ENCODE measurements at places on chromosomes 16 and 17. TPM values are rescaled to one million over a fixed set of nuclear protein-coding genes. Genes with fewer than 3 reads are reported as not detected.

DNA sequence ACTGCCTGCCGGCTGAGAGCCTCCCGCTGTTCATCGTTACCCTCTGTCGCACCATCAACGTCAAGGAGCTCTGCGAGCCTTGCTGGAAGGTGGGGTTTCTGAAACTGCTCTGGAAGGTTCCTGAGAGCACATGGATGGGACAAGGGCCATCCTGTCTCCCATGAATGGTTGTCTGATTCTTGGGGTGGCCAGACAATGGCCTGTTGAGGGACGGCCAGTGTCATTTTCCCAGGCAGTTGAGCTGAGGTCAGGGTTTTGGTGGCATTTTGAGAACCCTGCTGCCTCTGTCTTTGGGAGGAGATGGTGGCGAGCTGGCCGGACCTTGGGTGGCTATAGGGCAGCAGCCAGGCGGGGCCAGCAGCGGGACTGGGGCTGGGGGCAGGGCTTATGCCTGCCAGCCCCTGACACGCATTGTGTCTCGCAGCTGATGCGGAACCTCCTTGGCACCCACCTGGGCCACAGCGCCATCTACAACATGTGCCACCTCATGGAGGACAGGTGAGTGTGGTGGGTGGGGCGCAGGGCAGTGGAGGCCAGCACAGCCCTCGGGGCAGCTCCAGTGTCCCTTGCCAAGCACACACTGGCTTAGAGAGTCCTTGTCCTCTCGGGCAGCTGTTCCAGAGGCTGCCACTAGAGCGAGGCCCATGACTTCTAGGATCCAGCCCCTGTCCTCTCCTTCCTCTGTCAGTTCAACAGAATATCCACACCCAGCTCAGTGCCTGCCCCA lies 9.1 kb downstream of the TSC2 start:
- H3K27me3 ChIP-seq: no peaks in the 10 kb centered on the region
- H3K4me3 ChIP-seq: no peak overlapping the region
- H3K36me3 ChIP-seq: peaks cover 83% of the 10 kb centered on the region
- H3K4me1 ChIP-seq: no peaks in the 10 kb centered on the region

MT1H gene
- not detected for total RNA-seq

ERN2 gene
- not detected for total RNA-seq

DNA sequence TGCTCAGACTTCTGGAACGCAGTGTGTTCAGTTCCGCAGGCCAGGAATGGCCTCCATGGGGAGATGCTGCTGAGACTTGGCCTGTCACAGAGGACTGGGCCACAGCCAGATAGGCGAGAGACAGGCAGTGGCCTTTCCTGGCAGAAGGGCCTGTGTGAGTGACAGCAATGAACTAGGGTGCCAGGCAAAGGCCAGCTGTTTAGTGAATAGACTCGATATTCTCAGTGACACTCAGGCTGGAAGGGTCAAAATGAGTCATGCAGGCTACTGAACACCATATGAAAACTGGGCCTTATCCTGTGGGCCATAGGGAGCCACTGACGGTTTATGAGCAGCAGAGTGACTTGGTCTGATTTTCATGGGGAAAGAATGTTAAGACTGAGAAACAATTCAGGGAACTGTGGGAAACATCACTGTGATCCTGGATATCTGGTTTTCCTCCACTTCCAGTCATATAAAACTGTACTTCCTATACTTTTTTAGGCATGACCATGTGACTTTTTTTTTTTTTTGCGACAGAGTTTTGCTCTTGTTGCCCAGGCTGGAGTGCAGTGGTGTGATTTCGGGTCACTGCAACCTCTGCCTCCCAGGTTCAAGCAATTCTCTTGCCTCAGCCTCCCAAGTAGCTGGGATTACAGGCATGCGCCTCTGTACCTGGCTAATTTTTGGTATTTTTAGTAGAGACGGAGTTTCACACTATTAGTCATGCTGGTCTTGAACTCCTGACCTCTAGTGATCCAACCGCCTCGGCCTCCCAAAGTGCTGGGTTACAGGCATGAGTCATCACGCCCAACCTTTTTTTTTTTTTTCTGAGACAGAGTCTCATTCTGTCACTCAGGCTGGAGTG lies 5.2 kb upstream of the NUBP1 start:
- H3K4me3 ChIP-seq: no peak overlapping the region
- H3K27me3 ChIP-seq: no peaks in the 10 kb centered on the region
- peak; percentile 88 for DNase-seq
- H3K4me1 ChIP-seq: peaks cover 26% of the 10 kb centered on the region

MT1M gene
- total RNA-seq: 0.61 TPM

- H3K4me1 ChIP-seq: peaks cover 50% of the 10 kb centered on the region
- peak within 1 kb of the TSS; percentile 88 for H3K4me3 ChIP-seq
- peak within 1 kb of the TSS; percentile 96 for H3K27ac ChIP-seq
- peaks cover under 1% of the 10 kb centered on the region for H3K36me3 ChIP-seq
- DNase-seq: peak; percentile 69
Observed at GRCh38 chr17:80260791-80261158, at the start of gene RNF213. Gene RNF213 (plus strand): TSS chr17:80260852. CDS start chr17:80263682, 2,830 bp downstream.

- peak; percentile 75 for DNase-seq
- no peaks in the 10 kb centered on the region for H3K4me1 ChIP-seq
- H3K36me3 ChIP-seq: no peaks in the 10 kb centered on the region
- no peak overlapping the region for H3K4me3 ChIP-seq
Observed at GRCh38 chr16:30615358-30616091, 5.3 kb upstream of the ZNF689 start.

DNA sequence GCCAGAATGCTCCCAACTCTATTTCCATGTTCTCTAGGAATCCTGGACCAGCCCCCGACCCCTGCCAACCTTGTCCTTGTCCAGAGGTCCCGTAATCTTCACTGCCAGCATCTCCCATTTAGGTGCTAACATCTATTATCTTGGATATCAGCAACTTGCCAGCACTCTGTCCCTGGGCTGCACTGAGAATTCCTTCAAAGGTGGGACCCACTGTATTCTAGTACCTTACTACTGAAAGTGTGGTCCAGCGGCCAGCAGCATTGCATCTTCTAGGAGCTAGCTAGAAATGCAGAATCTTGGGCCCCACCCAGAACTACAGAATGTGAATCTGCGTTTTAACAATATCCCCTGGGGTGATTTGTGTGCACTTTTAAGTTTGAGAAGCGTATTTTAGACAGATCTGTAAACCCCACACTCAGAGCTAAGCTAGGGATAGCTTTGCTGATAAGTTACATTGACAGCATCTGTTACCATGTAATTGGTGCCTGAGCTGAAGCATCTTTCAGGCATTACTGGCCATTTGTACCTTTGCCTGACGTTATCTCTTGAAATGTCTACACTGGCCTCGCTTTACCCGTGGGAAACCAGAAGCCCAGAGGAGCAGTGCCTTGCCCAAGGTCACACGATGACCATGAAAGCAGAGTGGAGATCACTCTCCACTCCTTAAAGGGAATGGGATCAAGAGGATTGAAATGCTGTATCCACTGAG lies 8.3 kb downstream of the ABAT start:
- no peaks in the 10 kb centered on the region for H3K27me3 ChIP-seq
- no peak for DNase-seq
- H3K4me1 ChIP-seq: peaks cover 13% of the 10 kb centered on the region
- H3K27ac ChIP-seq: no peak overlapping the region

- DNase-seq: no peak
- peaks cover 32% of the 10 kb centered on the region for H3K4me1 ChIP-seq
- no peaks in the 10 kb centered on the region for H3K36me3 ChIP-seq
- H3K4me3 ChIP-seq: no peak overlapping the region
- no peaks in the 10 kb centered on the region for H3K27me3 ChIP-seq
Observed at GRCh38 chr17:27326585-27326984, 32.7 kb downstream of the WSB1 start.

- H3K4me3 ChIP-seq: peak overlapping the region; percentile 53
- peak overlapping the region; percentile 92 for H3K27ac ChIP-seq
- DNase-seq: peak; percentile 99
- no peaks in the 10 kb centered on the region for H3K27me3 ChIP-seq
- peaks cover 22% of the 10 kb centered on the region for H3K36me3 ChIP-seq
Observed at GRCh38 chr16:29811170-29811895, 660 bp upstream of the PRRT2 start.

DNA sequence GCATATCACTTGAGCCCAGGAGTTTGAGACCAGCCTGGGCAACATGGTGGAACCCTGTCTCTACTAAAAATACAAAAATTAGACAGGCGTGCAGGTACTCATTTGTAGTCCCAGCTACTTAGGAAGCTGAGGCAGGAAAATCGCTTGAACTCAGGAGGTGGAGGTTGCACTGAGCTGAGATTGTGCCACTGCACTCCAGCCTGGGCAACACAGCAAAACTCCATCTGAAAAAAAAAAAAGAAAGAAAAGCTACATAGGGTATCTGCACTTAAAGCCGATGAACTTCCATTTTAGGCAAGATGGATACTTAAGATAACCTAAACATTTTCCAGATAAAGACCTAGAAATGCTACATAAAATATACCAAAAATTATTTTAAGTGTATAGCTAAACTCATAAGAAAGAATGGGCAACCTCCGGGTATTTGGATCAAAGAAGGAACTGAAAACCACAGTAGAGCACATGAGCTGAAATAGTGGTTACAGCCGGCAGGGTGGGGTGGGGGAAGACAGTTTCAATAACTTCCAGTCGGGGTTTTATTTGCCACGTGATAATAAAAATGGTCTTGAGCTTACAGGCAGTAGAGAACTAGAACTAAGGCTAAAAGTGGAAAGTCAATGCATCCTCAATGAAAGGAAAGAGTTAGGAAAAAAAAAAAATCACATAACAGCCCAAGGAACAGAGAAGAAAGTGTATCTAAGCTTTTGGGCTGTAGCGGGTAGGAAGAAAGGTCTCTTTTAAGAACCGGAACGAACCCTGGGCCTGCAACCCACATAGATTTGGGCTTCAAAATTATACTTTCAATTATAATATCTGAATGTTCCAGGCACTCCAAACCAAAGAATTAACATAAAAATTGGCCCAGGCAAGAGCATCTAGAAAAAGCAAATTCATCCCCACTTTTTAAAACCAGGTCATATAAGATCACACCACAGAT lies 53.1 kb downstream of the CFDP1 start:
- H3K27me3 ChIP-seq: no peaks in the 10 kb centered on the region
- no peak overlapping the region for H3K27ac ChIP-seq
- peaks cover 22% of the 10 kb centered on the region for H3K4me1 ChIP-seq

GRCh38 chr17:68627956-68628575 lies 26.9 kb upstream of the FAM20A start:
- no peak for DNase-seq
- no peak overlapping the region for H3K27ac ChIP-seq
- H3K27me3 ChIP-seq: no peaks in the 10 kb centered on the region

DNA sequence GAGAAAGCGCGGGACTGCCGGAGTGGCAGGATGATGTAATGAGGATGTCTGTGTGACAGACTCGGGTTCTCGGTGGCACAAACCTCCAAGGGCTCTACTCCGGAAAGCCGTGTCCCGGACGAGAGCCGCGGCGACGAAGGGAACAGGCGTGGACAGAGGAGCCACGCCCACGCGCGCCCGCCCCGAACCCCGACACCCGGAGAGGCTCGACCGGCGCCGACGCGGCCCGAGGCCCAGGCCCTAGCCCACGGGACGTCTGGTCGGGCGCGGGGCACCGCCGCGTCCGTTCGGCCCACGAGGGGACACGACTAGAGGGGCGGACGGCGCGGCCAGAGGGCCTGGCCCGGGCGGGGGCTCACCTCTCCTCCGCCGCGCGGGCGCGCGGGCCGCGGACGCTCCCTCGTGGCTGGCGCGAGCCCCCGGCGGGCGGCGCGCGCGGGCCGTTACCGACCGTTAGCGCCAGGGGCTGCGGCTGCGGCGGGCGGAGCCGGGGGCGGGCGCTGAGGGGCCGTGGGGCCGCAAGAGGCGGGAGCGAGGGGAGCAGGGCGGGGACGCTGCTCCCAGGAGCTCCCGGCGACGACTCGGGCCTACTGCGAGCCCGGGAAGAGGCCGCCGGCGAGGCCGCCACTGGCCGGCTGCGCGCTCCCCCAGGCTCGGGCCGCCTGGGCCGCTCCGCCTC lies 2.1 kb upstream of the IRX5 start:
- peak overlapping the region; percentile 93 for H3K27ac ChIP-seq
- H3K4me1 ChIP-seq: no peaks in the 10 kb centered on the region
- no peaks in the 10 kb centered on the region for H3K27me3 ChIP-seq

TRIM72 gene
- 1.2 TPM for total RNA-seq

GRCh38 chr16:14007450-14007849 lies 63.7 kb upstream of the MRTFB start:
- no peaks in the 10 kb centered on the region for H3K27me3 ChIP-seq
- DNase-seq: no peak
- peaks cover 35% of the 10 kb centered on the region for H3K4me1 ChIP-seq
- H3K36me3 ChIP-seq: no peaks in the 10 kb centered on the region
- H3K4me3 ChIP-seq: no peak overlapping the region
- no peak overlapping the region for H3K27ac ChIP-seq

DNA sequence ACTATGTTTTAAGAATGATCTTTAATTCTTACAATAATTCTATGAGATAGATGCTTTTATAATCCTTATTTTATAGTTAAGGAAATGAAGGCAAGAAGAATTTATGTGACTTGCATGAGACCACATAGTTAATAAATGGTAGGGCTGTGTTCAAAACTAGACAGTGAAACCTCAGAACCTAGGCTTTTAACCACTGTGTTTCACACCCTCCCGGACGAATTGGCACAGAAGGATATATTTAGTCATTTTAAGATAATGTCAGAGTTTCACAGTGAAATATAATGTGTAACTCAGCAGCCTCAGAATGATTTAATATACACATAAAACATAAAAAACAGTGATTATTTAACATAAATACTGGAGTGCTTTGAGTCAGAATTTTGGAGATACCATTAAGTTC lies 57.0 kb downstream of the NSRP1 start:
- no peaks in the 10 kb centered on the region for H3K27me3 ChIP-seq
- no peak overlapping the region for H3K4me3 ChIP-seq
- H3K27ac ChIP-seq: no peak overlapping the region
- no peaks in the 10 kb centered on the region for H3K4me1 ChIP-seq

- H3K4me1 ChIP-seq: peaks cover 6% of the 10 kb centered on the region
- no peaks in the 10 kb centered on the region for H3K36me3 ChIP-seq
- peak; percentile 92 for DNase-seq
- H3K27ac ChIP-seq: no peak overlapping the region
Observed at GRCh38 chr16:29784901-29785500, 5.5 kb upstream of the KIF22 start.

GRCh38 chr17:27265333-27265732 lies 28.6 kb upstream of the WSB1 start:
- DNase-seq: no peak
- peaks cover 3% of the 10 kb centered on the region for H3K4me1 ChIP-seq
- no peaks in the 10 kb centered on the region for H3K36me3 ChIP-seq
- H3K27me3 ChIP-seq: no peaks in the 10 kb centered on the region
- H3K4me3 ChIP-seq: no peak overlapping the region
- peak overlapping the region; percentile 18 for H3K27ac ChIP-seq

DNA sequence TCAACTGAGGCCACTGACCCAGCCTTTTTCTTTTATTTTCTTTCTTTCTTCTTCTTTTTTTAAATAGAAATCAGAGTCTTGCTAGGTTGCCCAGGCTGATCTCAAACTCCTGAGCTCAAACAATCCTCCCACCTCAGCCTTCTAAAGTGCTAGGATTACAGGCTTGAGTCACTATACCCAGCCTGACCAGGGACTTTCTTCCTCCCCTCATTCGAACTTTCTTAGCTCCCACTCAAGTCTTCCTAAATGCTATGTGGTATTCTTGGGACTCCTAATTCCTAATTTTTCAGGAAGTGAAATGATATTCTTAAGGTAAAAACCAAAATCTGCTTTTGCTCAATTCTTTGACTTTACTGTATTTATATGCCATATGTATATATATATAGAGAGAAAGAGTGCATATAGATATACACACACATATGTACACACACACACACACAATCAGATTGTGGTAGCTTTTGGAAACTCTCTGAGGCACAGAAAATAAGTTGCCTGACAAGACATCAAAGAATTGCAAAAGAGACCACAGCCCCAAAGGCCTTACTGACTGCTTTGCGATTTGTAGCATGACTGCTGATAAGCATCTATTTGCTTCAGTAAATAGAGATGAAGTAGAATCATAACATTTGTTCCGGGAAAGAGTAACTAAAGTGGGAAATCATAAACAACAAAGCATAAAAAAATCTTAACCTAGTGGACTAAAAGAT lies 9.5 kb upstream of the AMZ2 start:
- H3K4me3 ChIP-seq: no peak overlapping the region
- H3K4me1 ChIP-seq: peaks cover 12% of the 10 kb centered on the region
- H3K36me3 ChIP-seq: no peaks in the 10 kb centered on the region
- no peaks in the 10 kb centered on the region for H3K27me3 ChIP-seq

NEUROD2 gene
- not detected for total RNA-seq

TSC2 gene
- 74.7 TPM for total RNA-seq
